ENCODE measurements at places on chromosomes 7 and 10. TPM values are rescaled to one million over a fixed set of nuclear protein-coding genes. Genes with fewer than 3 reads are reported as not detected.

The FRMPD2 gene
- total RNA-seq, result not detected

The ADAP1 gene
- total RNA-seq, result 3.0 TPM

The ASAH2B gene
- 2.3 TPM for total RNA-seq

The HBP1 gene
- 74.7 TPM for total RNA-seq

The H2BK1 gene
- not detected for total RNA-seq

The CNPY1 gene
- total RNA-seq, result not detected

The GIMAP8 gene
- total RNA-seq, result 16.7 TPM

The CACNB2 gene
- total RNA-seq, result not detected

The CALML5 gene
- total RNA-seq, result not detected

The LHFPL3 gene
- not detected for total RNA-seq

The HOXA10 gene
- 10.3 TPM for total RNA-seq

The NKX1-2 gene
- total RNA-seq, result not detected

The INMT gene
- 0.05 TPM for total RNA-seq

The IFT22 gene
- 27.5 TPM for total RNA-seq

Measured in glomerular endothelial cell (primary cell).